Foreskin keratinocyte (primary cell): ENCODE measurements at places on chromosomes 5 and 9. TPM values are rescaled to one million over a fixed set of nuclear protein-coding genes. Genes with fewer than 3 reads are reported as not detected.

- no peak for DNase-seq
These were observed 38.6 kb upstream of the GARNL3 start for GRCh38 chr9:127225801-127226625.

DNA sequence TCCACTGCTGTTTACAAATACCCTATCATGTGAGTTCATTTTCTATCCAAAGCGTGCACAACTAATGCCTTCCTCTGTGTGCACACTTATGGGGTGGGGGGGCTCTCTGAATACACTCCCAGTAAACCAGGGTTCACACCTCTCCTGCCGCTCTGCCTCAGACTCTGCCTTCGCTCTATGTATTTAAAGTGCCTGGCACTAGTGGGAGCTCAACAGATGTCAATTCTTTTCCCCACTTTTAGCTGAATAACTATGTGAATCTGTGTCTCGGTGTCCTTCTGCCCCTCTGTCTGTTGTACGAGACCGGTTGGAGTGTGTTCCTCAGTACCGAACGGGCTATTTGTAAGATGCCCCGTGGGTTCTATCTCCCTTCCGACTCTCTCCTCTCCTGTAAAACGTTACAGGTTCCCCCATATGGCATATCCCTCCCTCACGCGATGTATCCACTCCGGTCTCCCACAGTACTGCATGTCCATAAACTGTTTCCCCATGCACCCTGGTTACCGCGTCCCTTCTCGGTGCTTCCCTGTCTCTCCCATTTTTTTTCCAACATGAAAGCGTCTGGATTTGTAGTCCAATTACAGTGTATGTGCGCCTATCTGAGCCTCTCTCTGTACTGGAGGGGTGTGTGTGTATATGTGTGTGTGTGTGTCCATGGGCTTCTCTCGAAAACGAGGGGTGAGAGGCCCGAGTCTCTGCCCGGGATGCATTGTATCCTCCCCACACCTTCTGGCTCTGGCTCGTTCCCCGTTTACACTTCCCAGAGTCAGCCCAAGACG lies 1.6 kb downstream of the ELL2 start:
- no peak for DNase-seq

DNA sequence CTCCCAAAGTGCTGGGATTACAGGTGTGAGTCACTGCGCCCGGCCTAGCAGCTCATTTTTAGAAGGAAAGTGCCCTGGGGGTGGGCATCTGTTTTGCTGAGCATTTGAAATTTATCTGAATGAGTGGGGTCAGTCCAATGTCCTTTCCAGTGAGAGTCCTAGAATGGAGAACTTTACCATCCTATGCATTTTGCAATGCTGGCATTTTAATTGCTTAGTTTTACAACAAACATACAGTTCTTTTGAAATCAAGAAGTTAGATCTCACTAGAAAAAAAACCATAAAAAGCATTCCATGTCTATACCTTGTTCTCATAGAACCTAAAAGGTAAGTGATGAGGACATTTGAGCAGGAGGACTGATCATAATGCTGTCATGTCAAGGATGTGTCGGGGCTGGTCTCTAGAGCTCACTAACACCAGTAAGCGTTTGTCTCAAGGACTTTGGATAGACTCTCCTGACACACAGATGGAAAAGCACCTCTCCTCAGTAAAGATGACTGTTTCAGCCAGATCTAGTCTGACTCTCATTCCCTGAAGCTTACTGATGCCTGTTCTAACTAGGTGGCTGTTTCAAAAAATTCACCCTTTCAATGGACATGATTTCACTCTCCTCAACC lies 83.9 kb downstream of the DCP2 start:
- peak; percentile 72 for DNase-seq

- no peak for DNase-seq
These were observed 613.0 kb upstream of the CCNG1 start for GRCh38 chr5:162824360-162824759.

- no peak for DNase-seq
These were observed 1.6 kb downstream of the RFESD start for GRCh38 chr5:95647886-95648860.

DNA sequence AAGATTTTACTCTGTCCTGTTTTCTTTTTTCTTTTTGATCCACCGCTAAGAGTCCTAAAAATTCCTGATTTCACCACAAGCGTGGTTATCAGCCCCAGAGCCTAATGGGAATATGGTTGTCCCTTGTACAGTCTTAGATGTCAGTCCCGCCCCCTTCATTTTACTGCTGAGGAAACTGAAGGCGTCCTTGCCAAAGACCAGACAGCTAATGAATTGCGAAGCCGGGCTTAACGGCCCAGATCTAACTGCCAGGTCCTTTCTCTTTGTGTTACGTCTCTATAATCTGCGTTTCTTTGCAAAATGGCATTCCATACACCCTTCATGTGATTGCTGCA lies 497 bp downstream of the NSA2 start:
- DNase-seq, result no peak

- peak; percentile 22 for DNase-seq
These were observed 292.9 kb upstream of the MSX2 start for GRCh38 chr5:174431504-174431903.

DNA sequence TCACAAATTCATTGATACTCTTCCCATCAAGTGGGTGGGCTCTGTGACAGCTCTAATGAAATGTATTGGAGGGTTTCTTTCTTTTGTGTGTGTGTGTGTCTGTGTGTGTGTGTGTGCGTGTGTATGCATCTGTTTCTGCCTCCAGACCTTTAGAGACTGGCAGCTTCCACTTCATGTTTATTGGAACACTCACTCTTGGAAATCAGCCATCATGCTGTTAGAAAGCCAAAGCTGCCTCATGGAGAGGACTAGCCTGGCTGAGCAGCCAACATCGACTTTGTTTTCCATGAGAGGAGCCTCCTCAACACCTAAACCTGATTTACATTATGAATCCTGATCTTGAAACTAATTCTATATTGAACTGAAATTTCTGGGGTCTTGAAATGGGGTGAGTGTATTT lies 128.5 kb upstream of the FAM174A start:
- DNase-seq, result no peak

DNA sequence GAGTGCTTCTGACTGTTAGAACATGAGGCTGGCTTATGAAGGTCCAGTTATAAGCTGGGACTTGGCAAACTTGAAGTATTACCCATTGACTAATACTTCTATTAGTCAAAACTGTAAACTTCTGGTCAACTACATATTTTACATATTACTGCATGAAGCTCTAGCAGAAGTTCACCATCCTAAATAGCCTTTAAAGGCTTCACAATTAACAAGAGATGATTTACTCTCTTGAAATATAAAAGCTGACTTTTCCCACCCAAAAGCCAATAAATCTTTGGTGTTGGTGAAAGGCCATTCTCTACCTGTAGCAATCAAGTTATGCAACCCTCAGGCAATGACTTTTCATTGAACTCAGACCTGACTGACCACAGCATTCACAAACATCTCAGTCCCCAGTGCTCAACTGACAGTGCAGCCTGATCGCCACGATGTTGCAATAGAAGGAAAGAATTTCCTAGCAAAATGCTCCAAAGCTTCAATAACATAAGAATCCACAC lies 345.6 kb downstream of the EBF1 start:
- DNase-seq, result no peak

ADAMTS12 gene
- 0.14 and 0.41 TPM in 2 replicates for total RNA-seq

IFNA10 gene
- not detected in 2 replicates for total RNA-seq
